ENCODE measurements at places on chromosomes 12 and 14.

DNA sequence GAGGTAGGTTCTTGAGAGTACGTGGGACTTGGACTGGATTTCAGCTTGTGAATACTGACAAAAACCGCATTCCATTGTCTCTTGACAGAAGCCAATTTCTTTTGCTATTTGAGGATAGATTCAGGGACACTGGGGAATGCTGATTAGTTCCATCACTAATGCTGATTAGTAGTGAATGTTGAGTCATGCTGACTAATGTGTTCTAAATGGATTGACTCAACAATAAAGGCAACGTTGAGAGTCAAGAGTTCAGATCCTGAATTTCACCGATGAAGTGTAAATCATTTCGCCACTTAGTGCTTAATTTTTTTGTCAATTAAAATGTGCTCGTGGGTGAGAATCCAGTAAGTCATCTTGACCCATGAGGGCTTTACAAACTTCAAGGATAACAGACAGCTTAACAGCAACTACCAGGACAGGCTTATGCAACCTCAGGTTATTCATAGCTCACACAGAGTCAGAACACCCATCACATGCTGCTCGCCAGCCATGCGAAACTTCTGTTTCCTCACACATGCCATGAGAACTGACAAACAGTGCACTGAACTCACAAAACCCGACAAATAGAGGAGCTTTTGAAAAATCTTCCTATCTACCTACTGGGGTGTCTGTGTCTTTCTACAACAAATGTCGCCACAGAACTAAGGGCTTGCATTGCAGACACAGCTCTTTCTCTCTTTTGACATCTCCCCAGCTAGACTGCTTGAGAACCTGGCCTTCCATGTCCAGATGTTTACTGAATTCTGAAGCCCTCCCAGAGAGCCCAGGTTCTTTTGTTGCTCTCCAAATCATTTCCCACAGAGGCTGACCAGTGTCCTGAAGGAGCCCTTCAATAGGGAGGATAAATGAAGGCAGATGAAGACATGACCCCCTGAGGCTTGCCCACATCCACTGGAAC lies 316.4 kb downstream of the ZFP36L1 start:
- peak; percentile 89 for DNase-seq

DNA sequence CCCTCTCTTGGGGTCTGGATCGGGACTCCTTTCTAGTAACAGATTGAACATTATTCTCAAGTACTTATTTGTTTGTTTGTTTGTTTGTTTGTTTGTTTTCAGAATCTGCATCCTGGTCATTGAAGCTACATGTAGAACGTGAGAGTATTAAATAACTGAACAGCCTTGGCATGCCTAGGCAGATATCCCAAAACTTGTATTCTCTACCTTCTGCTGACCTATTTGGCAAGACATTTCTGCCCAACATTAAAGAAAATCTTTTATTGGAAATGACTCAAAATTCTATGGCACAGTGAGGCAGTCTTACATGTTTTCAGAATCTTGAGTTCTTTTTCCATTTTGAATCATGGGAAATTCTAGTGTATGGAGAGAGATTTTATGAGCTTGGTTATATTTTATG lies 165.1 kb upstream of the CNOT2 start:
- DNase-seq, result no peak

- DNase-seq, result no peak
Measured at GRCh38 chr12:24488091-24488596, 460.8 kb downstream of the BCAT1 start.

DNA sequence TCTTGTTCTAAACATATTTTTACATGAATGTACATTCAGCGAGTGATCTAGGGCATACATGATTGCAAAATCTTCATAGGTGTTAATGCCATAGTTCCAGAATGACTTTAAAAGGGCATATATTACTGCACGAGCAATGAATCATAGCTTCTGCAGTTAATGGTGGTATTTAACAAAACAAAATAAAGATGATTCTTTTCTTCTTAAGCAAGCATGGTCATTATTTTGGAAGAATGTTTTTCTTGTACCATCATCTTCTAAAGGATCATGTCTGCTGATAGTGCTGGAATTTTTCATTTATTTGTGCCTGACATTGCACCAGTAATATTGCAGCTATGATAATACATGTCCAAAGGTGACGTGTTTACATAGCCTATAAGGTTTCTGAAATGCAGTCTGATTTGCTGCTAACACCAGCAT lies 388.6 kb downstream of the CCDC91 start:
- DNase-seq, result no peak

- no peak for DNase-seq
Measured at GRCh38 chr12:120261951-120262851, 3.3 kb downstream of the PXN start.

- DNase-seq, result no peak
Measured at GRCh38 chr12:121799156-121799841, 4.5 kb upstream of the SETD1B start.

GRCh38 chr14:23644919-23645336 lies 8.8 kb downstream of the DHRS2 start:
- DNase-seq, result no peak

- no peak for DNase-seq
Measured at GRCh38 chr12:12626471-12626870, 14.8 kb downstream of the CREBL2 start.

All from non-pigmented ciliary epithelial cell (primary cell).